Stimulated activated CD4-positive, alpha-beta T cell treated with anti-CD3 and anti-CD28 coated beads, Interleukin-15, amount 100 ng/mL, for 1 hour (primary cell): ENCODE measurements at places on chromosomes 1 and 21.

DNA sequence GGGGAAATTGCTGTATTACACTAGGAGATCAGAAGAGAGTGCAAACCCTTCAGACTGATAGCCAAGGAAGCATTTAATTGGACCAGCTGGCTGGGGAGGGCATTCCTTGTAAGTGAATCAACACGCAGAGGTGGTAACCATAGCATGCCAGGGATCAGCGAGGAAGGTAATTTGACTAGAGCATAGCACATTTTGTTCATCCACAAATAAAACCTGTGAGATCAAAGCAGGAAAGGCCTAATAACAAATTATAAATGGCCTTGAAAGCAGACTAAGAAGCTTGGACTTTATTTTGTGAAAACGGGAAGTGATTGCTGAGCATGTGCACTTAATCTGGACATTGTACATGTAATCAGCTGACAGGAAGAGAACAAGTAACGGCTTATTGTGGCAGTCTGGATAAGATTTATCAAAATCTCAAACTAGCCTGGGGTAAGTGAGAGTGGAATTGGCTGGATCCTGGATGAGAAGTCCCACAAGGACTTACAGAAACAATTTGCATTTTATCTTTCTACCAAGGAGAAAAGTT is 11.7 kb upstream of the CD55 start:
- DNase-seq: no peak

DNA sequence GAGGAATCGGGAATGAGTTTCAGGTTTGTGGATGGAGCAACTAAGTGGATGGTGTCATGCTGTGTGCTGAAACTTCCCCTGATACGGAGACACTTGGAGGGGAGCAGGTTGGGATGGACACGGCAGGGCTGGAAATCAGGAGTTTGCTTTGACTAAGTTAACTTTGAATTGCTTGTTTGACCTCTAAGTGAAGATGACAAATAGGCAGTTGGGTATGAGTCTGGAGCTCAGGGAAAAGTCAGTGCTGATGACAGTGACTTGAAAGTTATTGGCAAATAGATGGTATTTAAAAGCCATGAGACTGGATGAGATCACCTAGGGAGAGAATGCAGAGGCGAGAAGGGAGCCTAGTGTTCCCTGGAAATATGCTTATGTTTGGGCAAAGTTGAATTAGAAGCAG is 12.8 kb upstream of the ZSCAN20 start:
- DNase-seq: no peak

GRCh38 chr1:24973315-24973714 is 43.2 kb upstream of the RUNX3 start:
- DNase-seq: no peak

DNA sequence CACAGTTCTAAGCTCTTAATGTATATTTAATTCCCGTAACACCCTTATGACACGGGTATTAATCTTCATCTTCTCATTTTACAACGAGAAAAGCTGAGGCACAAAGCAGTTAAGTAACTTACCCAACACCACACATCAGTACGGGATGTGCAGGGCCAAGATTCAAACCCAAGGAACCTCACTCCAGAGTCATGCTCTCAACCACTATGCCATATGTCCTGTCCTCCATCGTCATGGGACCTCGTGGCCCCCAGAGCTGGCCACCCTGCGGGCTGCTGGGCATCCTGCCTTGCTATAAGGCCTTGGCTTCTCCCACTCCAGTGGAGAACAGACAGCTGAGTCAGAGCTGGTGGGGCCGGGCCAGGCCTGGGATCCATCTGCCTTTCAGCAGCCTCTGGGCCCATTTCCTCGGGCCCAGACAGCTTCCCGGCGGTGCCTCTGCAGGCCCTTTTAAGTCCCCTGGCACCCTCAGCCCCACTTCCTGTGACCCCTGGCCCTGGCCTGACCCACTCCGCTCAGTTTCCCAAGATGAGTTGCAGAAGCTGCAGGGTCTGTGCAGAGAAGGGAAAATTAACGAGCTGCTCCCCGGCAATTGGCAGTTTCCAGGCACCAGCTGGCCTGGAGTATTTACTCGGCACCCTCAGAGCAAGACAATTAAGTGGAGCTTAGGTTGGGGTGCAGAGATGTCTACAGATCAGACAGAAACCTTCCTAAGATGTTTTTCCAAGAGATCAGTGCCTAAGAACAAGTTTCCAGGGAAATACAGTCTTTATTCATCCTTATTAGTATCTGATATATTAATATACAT is 98.2 kb downstream of the EPHB2 start:
- DNase-seq: no peak

- DNase-seq: no peak
Measured at GRCh38 chr1:95503278-95504030, 269.4 kb downstream of the RWDD3 start.

DNA sequence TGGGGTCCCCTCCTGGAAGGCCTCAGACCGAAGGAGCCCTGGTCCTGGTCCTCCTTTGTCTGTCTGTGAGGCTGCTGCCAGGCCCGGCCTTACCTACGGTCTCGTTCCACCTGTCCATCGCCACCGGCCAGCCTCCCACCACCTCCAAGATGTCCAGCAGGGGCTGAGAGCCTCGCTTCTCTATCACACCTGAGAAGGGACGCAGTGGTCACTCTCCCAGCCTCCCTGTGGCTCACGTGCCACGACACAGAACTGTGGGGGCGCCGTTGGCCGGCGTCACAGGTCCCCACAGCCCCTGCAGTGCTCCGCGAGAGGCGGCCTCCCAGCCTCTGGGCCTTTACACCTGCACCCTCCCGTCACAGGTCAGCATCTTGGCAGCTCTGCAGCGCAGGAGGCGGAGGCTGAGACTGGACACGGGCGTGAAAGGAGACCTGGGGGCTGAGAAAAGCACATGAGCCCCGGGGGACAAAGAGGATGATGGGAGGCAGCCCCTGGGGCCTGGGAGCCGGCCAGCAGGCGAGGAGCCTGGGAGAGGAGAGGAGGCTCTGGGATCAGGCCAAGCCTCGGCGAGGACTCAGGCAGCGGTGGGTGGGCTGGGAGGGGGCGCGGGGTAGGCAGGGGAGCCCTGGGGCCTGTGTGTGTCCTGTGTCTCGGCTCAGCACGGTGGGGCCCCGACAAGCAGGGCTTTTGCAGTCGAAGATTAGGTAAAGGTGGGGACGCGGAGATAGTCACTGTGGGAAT is 20.5 kb downstream of the PRXL2B start:
- no peak for DNase-seq

GRCh38 chr1:181127898-181128453 is 39.5 kb downstream of the IER5 start:
- DNase-seq: no peak

- DNase-seq: no peak
Measured at GRCh38 chr1:228925691-228926090, 190.4 kb downstream of the RHOU start.

DNA sequence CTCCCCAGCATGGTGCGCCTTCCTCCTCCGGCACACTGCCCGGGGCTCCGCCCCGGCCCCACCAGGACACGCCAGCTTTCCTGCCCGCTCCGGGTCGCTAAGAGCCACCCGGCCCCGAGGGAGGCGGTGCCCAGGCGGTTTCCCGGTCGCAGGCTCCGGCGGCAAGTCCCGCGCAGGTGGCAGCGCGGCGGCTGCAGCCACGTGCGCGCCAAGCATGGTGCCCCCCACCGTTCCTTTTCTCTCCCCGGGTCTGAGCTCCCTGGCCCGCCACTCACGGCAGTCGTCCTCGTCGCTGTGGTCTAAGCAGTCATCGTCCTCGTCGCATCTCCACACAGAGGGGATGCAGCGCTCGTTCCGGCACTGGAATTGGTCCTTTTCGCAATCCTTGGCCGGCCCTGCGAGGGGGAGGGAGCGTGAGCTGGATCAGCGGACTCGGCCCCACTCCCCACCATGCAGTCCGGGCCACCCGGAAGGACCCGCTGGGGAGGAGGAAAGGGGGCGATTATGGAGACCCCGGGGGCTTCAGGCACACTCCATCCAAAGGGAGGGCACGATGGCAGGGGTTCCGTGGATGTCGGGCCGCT is 1.2 kb downstream of the LRP8 start:
- DNase-seq: no peak

GRCh38 chr1:205481218-205481617 is 23.3 kb upstream of the CDK18 start:
- DNase-seq: no peak

- DNase-seq: no peak
Measured at GRCh38 chr1:37317870-37318467, 156.4 kb upstream of the ZC3H12A start.

DNA sequence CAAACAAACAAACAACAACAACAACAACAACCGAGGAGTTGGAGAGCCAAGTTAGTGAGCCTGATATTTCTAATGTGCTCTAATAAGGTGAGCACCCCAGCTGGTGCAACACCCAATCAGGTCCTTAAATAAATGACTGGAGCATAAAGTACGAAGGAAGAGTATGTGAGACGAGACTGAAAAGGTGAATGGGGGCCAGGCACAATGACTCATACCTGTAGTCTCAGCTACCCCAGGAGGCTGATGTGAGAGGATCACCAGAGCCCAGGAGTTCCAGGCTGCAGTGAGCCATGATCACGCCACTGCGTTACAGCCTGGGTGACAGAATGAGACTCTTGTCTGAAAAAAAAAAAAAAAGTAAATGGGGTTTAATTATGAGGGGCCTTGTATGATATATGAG is 152.0 kb upstream of the ZRANB2 start:
- DNase-seq: no peak

GRCh38 chr1:30412241-30413110 is 310.9 kb downstream of the MATN1 start:
- no peak for DNase-seq

DNA sequence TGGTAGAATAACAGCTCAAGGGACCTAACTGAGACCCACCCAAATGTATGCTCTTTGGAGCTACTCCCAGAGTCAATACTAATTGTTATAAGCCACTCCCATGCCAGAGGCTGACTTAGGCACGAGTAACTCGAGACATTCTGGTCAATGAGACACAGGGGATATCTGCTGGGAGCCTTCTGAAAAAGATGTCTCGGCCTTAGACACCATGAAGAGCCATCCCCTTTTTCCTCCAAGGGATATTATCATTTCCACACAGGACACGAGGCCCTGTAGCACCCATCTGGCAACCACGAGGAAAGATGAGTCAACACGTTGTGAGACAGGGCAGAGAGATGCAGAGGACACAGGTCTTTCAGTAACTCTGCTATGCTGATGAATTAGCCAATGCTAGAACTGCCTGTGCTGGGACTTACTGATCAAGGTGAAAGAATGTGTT is 30.7 kb downstream of the ITPKB start:
- no peak for DNase-seq

DNA sequence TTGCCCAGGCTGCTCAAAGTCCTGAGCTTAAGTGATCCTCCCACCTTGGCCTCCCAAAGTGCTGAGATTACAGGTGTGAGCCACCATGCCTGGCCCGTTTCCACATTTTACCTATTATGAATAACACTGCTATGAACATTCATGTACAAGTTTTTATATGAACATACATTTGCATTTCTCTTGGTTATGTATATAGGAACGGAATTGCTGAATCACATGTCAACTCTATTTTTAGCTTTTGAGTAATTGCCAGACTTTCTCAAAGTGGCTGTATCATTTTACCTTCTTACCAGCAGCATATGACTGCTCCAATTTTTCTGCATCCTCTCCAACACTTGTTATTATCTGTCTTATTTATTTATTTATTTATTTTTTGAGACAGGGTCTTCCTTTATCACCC is 2.7 kb downstream of the SPATA21 start:
- DNase-seq: no peak
